Esophagus mucosa (tissue), 1 donor: ENCODE measurements at places on chromosomes 7 and 10.

DNA sequence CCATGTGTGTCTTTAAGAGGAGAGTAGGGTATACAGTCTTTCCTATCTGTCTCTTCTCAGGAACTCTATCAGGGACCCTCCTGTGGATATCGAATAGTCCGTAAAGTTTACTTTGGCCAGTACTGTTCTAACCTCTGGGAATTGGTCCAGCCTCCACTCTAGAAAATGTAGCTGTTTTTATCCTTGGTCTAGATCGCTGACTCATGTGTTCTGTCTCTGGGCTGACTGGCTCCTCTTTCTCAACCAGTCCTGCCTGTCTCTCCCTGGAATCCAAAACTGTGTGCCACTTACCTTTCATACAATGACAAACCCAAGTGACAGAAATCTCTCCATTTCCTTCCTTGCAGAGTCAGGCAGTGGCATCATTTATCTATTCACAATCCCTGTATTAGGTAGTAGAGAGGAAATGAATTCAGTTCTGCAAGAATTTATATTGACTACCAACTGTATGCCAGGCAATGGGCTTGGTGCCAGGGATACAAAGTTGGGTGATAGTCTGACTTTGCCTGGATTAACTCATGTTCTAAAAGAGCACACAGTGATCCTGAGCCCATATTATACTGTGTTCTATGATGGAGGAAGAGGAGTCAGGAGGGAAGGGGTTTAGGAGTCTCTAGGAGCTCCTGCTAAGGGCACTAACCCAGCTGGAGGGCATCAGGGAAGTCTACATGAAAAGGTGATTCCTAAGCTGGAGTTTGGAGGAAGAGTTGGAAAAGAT lies 232.7 kb downstream of the LRMDA start:
- ATAC-seq: peak; percentile 78

DNA sequence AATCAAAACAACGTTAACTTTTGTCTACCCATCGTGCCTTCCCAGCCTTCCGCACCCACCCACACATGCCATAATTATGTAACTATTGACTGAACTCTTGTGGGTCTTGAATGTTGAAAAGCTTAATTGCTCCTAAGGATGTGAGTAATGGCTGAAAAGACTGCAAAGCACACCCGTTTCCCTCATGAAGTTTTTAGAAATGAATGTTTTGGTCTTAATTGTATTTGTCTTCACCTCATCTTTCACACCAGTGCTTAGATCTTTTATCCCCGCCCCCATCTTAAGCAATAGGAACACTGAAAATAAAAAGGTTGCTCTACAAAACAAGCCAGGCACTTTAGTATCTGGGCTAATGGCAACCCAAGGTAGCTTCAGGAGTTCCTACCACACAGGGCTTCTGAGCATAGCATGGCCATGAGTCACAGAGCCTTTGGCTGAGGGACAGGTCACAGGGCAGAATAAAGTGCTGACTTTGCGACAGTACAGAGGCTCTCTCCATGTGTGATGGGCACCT lies 690.5 kb downstream of the PARD3 start:
- ATAC-seq: peak; percentile 93

GRCh38 chr7:925601-926000 lies 28.9 kb downstream of the ADAP1 start:
- ATAC-seq: no peak

DNA sequence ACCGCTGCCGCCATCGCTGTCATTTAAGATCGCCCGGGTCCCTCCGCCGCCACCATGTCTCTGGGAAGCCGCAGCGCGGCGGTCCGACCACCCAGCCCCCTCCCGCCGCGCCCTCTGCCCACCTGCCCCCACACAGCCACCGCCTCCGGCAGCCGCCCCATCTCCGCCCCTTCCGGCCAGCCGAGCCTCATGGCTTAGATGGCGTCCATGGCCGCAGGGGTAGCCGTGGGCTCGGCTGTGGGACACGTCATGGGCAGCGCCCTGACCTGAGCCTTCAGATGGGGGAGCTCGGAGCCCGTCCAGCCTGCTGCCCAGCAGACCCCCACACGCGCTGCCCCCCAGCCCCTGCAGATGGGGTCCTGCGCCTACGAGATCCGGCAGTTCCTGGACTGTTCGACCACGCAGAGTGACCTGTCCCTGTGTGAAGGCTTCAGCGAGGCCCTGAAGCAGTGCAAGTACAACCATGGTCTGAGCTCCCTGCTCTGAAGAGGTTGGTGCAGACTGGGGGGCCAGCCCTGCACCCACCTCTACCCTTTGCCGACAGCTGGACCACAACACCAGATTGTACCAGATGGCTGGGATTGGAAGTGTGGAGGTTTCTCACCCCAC lies 38.0 kb upstream of the TARP start:
- no peak for ATAC-seq

- no peak for ATAC-seq
Observed at GRCh38 chr10:72832701-72833100, 60.8 kb upstream of the OIT3 start.

- ATAC-seq: no peak
Observed at GRCh38 chr7:100489824-100490223, 6.1 kb downstream of the NYAP1 start.

GRCh38 chr7:39838326-39838725 lies 111.7 kb upstream of the CDK13 start:
- ATAC-seq: no peak

DNA sequence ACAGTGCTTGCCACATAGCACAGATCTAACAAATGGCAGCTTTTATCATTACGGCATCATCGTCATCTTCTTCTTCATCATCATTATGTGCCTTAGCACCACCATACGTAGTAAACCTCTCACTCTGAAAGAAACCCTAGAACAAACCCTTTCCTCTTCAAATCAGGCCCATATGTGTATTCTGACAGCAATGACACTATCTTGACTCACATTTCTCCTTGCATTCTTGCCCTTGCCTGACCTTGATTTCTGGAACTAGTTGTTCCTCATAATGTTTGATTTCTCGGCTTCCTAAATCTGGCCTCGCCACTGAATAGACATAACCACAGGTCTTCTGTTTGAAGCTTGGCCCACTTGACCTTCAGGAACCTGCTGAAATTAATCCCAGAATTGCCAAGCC lies 115.3 kb downstream of the DGKI start:
- no peak for ATAC-seq

DNA sequence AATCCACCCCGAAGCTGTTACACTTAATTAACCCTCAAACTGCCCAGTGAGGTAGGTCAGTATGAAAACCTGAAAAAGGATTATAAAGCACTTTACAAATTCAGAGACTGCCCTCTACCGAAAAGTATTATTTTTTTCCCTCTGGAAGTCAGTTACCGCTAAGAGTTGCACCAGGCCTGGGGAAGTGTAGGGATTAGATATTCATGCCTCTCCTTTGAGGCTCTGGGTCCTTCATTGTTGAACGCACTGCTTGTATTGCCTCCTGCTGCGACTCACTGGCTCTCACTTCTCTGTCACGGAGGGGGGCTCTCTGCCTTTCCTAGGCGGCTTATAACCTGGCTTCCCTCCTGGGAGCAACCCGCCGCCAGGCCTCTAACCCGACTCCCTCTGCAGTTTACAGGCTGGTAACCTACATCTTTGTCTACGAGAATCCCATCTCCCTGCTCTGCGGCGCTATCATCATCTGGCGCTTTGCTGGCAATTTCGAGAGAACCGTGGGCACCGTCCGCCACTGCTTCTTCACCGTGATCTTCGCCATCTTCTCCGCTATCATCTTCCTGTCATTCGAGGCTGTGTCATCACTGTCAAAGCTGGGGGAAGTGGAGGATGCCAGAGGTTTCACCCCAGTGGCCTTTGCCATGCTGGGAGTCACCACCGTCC lies 2.7 kb downstream of the RHBDD2 start:
- no peak for ATAC-seq

DNA sequence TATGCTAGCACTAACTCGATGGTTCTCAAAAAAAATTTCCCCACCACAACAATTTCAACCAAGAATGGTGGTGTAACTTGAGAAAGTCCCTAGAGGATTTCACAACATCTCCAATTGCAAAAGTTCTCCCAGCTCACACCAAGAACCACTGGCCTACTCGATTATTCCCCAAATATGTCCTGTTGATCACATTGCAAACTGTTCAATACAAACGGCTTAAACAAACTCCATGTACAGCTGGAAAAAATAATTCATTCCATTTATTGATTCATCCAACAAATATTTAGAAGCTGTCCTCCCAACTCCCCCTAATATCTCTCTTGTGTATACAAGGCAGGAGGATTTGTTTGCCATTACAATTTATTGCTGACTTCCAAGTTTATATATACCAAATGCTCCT lies 19.1 kb downstream of the TMEM176B start:
- ATAC-seq: no peak

DNA sequence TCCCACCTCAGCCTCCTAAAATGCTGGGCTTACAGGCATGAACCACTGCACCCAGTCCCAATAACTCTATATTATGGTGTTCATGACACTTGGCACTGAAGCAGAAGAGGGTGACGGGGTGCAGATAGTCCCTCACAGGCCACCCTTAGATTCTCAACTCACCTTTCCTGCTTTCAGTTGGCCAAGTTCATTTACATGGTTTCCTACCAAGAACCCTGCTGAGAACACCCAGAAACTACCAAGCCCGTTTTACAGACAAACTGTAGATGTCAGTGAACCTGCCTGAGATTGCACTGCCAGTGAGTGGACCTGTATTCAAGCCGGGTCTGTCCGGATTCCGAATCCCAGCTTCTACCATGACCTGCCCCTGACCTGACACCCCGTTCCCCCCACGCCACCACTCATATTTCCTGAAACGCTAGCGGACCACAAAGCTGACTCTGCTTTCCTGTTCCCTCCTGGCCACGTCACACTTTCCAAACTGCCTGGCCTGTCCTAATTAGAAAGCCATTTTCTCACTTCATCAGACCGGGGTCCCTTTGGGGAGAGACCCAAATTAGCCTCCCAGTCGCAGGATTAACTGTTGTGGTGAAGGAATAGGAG lies 17.3 kb downstream of the GRID2IP start:
- no peak for ATAC-seq

DNA sequence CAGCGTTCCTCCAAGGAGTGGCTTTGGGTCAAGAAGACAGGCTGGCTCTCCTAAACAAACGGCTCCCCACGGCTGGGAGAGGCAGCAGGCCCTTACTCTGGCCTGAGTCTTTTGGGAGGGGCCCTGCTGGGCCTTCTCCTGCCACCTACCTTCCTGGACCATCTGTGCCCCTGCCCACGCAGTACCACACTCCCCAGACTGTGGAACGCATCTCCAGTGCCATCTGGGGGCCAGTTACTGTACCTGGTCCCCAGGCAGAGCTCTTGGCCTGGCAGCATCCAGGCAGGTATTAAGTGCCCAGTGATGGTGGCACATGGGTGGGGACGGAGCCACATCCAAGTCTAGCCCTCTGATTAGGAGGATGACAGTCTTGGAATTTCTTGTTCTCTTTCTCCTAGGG lies 14.4 kb downstream of the ALKBH4 start:
- no peak for ATAC-seq

DNA sequence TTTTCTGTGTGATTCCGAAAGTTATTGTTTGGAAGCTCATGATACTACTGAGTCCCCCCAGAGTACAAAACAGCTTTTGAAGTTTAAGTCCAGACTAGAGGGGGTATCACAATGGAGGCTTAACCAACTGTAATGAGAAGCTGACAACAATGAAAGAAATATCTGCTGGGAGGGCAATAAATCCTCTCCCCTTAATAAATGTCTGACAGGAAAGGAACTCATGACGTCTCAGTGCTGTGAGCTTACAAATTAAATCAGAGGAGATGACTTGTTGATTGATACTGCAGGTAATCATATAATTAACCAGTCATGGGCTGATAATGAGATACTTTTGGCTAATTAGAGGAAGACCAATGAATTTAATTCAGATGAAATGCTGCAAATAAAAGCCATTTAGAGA lies 102.6 kb upstream of the WDR11 start:
- ATAC-seq: no peak

DNA sequence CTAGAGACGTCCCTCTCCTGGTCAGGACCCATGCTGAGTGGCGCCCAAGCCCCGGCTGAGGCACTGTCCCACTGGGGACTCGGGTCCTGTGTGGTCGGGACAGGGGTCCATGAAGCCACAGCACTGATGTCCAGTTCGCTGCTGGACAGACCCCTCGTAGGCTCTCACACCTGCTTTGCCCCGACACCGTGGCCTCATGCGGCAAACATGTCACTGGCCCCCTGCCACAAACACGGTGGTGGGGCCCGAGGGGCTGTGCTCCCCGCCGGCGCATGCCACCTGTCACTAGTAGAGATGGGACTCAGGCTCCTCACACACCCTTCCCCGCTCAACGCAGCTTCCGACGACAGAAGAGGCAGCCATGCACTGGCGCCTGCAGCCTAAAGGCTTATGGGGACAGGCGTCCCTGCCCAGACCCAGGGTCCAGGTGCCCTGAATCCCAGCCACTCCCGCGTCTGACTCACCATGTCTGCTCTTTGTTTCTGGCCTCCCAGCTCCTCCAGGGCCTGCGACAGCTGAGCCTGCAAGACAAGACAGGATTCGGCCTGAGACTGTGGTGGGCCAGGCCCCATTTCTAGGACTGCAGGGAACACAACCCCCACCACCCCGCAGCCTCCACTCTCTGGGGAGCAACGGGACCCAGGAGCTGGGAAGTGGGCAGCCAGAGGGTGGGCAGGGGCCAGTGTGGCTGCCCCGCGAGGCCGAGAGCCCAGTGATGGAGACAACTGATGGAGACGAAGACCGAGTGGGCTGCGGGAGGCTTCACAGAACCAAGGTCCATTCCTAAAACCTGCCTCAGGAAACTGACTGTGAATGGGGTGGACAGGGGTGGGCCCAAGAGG lies 230.9 kb downstream of the MAD1L1 start:
- peak; percentile 47 for ATAC-seq

- ATAC-seq: no peak
Observed at GRCh38 chr7:139330333-139331030, 10.7 kb upstream of the FMC1 start.

GRCh38 chr10:46514899-46515298 lies 41.6 kb downstream of the GPRIN2 start:
- no peak for ATAC-seq

DNA sequence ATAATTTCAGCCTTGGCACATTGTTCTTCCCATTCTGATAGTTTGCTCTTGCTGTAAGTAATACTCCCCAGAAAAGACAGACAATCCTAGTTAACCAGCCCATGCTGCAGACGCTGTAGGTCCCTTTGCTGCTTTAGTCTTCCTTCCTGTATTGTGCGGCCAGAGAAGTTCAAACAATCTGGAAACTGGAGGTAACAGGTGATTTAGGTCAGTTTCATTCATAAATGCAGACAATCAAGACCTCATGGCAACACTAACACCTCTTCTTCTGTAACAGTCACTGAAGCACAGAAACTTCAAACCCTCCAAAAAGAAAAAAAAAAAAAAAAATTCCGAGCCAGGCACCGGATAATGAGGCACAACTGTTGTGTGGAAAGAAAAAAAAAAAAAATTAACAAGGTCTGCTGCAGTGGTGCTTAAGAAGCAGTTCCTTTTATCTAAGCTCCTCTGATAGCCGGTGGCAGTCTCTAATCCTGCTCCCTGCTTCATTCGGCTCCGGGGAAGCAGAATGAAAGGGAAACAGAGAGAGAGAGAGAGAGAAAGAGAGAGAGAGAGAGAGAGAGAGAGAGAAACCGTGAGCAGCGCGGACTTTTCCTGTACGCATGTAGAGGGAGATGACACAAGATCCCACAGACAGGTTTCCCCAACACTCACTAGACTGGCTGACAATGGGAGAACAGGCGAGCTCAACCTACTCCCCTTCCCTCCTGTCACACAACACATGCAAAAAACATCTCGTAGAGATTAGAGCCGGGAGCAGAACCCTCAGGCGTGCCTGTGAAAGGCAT lies at the start of gene SEMA3A:
Gene SEMA3A (minus strand): TSS at position 306 of the 788 bp plus-strand sequence. CDS start 203 bp downstream, at position 103.
- peak; percentile 32 for ATAC-seq
